Suprapubic skin (tissue), 4 donors: ENCODE measurements at places on chromosomes 2 and 18.

DNA sequence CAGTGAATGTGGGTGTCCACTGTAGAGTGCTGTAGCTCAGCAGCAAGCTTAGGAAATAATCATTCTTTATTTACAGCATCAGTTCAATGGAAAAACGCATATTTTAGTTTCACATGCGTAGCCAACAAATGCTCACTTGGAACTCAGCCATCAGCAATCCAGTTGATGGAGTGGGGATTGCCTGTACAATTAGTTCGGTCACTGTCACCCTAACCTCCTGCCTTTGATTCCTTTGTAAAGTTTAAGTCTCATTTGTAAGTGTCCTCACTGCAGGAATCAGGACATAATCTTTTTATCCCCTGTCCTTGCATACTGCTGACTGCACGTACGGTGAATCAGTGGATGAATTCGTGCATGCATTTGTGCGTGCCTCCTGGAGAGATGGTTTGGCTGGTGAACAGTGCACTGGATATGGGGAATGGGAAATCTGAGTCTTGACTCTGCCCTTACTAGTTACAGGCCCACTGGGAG, 55.9 kb downstream of the RAB31 start:
- DNase-seq = no peak
- H3K27me3 ChIP-seq = no peaks in the 10 kb centered on the region
- no peak overlapping the region for H3K4me3 ChIP-seq
- no peaks in the 10 kb centered on the region for H3K36me3 ChIP-seq
- H3K4me1 ChIP-seq = peaks cover 9% of the 10 kb centered on the region

DNA sequence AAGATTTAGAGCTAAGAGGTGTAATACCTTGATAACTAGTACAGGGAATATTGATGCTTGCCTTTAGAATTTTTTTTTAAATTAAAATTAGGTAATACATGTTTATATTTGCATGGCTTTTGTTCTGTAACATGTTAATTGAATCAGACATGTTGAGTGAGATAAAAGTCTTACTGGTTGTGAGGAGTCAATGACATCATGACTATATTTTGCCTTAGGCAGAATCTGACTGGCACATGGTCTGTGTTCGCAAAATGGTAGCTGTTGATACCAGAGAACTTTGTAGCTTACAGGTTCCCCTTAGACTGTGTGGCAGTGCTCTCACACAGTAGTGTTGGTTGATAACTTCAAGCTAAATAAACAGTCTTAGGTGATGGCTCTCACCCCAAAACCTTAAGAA, 199.7 kb downstream of the PTPRM start:
- H3K27ac ChIP-seq = no peak overlapping the region
- H3K36me3 ChIP-seq = no peaks in the 10 kb centered on the region
- H3K4me3 ChIP-seq = no peak overlapping the region
- H3K27me3 ChIP-seq = no peaks in the 10 kb centered on the region

GRCh38 chr2:181070836-181071200, 90.4 kb downstream of the UBE2E3 start:
- DNase-seq = no peak
- H3K27me3 ChIP-seq = no peaks in the 10 kb centered on the region
- H3K27ac ChIP-seq = no peak overlapping the region
- H3K36me3 ChIP-seq = no peaks in the 10 kb centered on the region
- no peaks in the 10 kb centered on the region for H3K4me1 ChIP-seq

DNA sequence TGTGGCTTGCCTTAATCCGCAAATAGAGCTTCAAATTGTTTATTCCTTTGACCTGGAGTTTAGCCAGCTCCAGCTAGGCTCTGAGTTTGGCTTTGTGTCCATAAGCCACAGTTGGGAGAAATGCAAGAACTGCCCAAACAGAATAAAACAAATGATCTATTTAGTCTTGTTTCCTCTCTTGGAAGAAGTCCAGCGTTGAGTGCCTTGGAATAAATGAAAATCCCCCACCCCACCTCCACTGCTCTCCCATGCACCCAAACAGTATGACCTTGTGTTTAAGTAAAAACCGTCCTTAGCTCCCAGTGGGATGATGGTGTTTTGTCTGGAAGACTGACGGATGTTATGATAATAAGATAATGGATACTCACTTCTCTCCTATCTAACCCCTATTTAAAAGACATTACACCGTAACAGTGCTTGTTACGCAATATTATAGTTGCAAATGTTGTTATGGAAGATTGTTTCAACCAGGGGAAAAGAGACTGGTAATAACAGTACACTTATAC, 3.2 kb upstream of the SERPINE2 start:
- H3K36me3 ChIP-seq = no peaks in the 10 kb centered on the region
- no peak overlapping the region for H3K27ac ChIP-seq
- no peak overlapping the region for H3K4me3 ChIP-seq
- H3K27me3 ChIP-seq = peaks cover 28% of the 10 kb centered on the region
- peaks cover 21% of the 10 kb centered on the region for H3K4me1 ChIP-seq

DNA sequence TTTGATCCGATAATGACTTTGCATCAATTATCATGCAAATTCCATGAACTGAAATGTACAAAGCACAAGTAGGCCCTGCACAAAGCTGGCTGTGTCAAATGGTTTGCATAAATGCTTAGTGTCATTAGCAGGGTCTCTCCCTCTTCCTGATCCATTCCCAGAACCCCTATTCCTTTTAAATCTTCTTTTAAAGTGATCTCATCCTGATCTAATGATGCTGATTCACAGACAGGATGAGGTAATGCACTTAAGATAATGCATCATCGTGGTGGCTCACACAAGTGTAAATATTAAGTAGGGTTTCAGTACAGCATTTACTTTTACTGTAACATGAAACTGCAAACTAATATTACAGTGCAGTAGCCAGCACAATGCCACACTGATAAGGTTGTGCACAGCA, 304.8 kb upstream of the SOX11 start:
- no peaks in the 10 kb centered on the region for H3K27me3 ChIP-seq
- H3K36me3 ChIP-seq = no peaks in the 10 kb centered on the region
- H3K27ac ChIP-seq = no peak overlapping the region
- DNase-seq = no peak
